Epithelial cell of alveolus of lung (primary cell): ENCODE measurements at places on chromosomes 16 and 17. TPM values are rescaled to one million over a fixed set of nuclear protein-coding genes. Genes with fewer than 3 reads are reported as not detected.

The KRTAP9-8 gene
- total RNA-seq: not detected in 2 replicates

The LGALS3BP gene
- 342 and 496 TPM in 2 replicates for total RNA-seq

The KCNH4 gene
- total RNA-seq: not detected in 2 replicates

The FAM117A gene
- total RNA-seq: 5.4 and 6.1 TPM in 2 replicates

The ZACN gene
- not detected in 2 replicates for total RNA-seq

The COL1A1 gene
- total RNA-seq: 2,527 and 2,573 TPM in 2 replicates

The KRT25 gene
- total RNA-seq: not detected in 2 replicates

The CMTM2 gene
- not detected in 2 replicates for total RNA-seq

The ABCA10 gene
- total RNA-seq: 0.96 and 1.2 TPM in 2 replicates

The GLP2R gene
- total RNA-seq: under 0.01 TPM in 1 of 2 replicates, not detected in the other

The MT4 gene
- not detected in 2 replicates for total RNA-seq

The CDRT15 gene
- not detected in 2 replicates for total RNA-seq
